ENCODE measurements at places on chromosomes 7 and 10. TPM values are rescaled to one million over a fixed set of nuclear protein-coding genes. Genes with fewer than 3 reads are reported as not detected.

The SPOCK2 gene
- 2.0 TPM for total RNA-seq

The NRF1 gene
- total RNA-seq, result 7.7 TPM

The TET1 gene
- 3.0 TPM for total RNA-seq

The TRIL gene
- total RNA-seq, result 2.1 TPM

The TNS3 gene
- 22.8 TPM for total RNA-seq

The HOXA3 gene
- 1.3 TPM for total RNA-seq

The ZNF365 gene
- 0.94 TPM for total RNA-seq

The KIF20B gene
- total RNA-seq, result 4.4 TPM

The VWA2 gene
- 0.86 TPM for total RNA-seq

The ZNF239 gene
- 4.3 TPM for total RNA-seq

The CALY gene
- not detected for total RNA-seq

The FRAT1 gene
- total RNA-seq, result 2.2 TPM

The TUBAL3 gene
- not detected for total RNA-seq

The GPR85 gene
- total RNA-seq, result 1.9 TPM

The SHOC2 gene
- total RNA-seq, result 38.5 TPM

The PIK3CG gene
- not detected for total RNA-seq

The ZP3 gene
- total RNA-seq, result 1.9 TPM

The PCDH15 gene
- not detected for total RNA-seq

The MOSPD3 gene
- total RNA-seq, result 5.4 TPM

The MAGI2 gene
- 12.8 TPM for total RNA-seq

The JMJD1C gene
- total RNA-seq, result 39.4 TPM

The UNCX gene
- total RNA-seq, result not detected

The PPP1R3C gene
- total RNA-seq, result 125 TPM

The GRM3 gene
- not detected for total RNA-seq

The SLC39A12 gene
- not detected for total RNA-seq

The DUS4L gene
- total RNA-seq, result 4.9 TPM

The NME8 gene
- total RNA-seq, result not detected

The IFIT3 gene
- total RNA-seq, result 19.7 TPM

The FAM20C gene
- total RNA-seq, result 37.5 TPM

The GRID1 gene
- not detected for total RNA-seq

The EIF3B gene
- 123 TPM for total RNA-seq

The BTBD16 gene
- not detected for total RNA-seq

The SERPINE1 gene
- total RNA-seq, result 37.9 TPM

The TMEM26 gene
- 2.5 TPM for total RNA-seq

The DDX50 gene
- total RNA-seq, result 62.6 TPM

The OR2A12 gene
- not detected for total RNA-seq

The MOGAT3 gene
- not detected for total RNA-seq

The KEL gene
- not detected for total RNA-seq

The GRID2IP gene
- total RNA-seq, result under 0.01 TPM

Measured in bronchial smooth muscle cell (primary cell).